ENCODE measurements at places on chromosomes 5 and 9.

GRCh38 chr5:160432196-160432595 is 10.5 kb downstream of the PTTG1 start:
- DNase-seq, result no peak

DNA sequence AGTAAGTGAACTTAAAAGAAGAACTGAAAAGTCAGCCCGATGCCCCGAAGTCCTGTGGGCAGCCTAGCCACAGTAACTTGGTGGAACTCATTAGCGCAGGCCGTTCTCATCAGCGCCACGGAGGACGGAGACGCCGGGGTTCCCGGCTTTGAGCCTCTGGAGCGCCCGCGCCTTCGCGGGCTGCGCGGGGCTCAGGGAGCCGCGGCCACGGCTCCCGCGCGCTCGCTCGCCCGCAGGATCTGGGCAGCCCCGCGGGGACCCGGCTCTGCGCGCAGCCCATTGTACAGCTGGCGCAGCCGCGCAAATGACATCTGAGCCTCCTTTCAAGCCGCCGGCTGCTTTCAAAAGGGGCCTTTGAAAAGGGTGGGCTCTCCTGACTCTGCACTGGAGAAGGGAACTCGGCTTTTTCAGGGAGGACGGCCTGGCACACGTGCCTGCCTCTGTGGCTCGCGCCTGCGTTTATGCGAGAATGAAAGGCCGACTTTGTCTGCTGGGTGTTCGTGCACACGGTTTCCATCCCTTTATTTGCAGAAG is 40.7 kb downstream of the TLR4 start:
- DNase-seq, result no peak

- DNase-seq, result no peak
These were observed 97.8 kb downstream of the DENND1A start for GRCh38 chr9:123832176-123832575.

- no peak for DNase-seq
These were observed 1853.8 kb downstream of the EFNA5 start for GRCh38 chr5:105816961-105817360.

DNA sequence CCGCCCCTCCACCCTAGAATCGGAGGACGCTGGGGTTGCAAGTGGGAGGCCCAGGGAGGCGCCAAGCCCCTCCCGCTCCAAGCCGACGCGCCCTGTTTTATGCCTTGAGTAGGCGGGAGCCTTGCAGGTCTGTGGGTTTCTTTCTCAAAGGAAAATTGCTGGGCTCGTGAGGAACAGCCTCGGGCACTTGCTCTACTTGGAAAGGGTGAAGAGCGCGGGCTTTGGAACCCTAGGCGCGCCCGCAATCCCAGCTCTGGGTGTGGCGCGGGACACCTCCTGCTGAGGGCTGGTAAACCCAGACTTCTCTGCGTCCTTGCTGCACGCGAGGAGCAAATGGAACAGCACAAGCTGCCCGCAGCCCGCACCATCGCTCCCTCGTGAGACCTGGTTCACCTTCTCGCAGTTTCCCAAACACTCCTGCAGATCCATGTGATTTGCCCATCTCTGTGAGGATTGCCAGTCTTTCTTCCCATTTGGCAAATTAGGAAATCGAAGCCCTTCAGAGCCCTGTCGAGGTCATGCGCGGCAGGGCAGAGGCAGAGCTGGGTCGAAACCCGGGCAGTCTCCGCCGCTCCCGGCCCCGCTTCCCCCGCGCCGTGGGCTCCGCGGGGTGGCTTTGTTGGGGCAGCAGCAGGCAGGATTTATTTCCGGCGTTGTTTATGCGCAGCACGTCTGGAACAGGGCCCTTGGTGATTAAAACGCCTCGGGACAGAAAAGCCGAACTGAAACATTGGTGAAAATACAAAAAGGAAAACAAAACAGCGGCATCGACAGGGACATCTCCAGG is 98.4 kb upstream of the CPLX2 start:
- no peak for DNase-seq

DNA sequence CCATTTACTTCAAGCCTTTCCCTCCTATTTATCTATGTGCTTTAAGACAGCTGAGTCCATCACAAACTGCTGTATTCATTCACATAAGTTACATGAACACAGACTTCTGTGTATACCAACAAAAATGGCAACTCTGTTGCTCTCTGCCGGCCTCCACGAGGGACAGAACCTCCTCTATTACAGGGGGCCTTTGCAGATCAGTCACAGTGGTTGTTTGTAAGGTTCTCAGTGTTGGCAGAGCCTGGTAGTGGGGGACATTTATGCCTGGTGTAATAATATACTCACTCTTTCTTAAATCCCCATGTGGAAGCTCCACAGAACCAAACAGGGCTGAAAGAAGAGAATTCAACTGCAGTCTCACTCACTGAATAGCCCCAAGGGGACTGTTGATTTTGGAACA is 76.5 kb downstream of the SLC1A1 start:
- no peak for DNase-seq

DNA sequence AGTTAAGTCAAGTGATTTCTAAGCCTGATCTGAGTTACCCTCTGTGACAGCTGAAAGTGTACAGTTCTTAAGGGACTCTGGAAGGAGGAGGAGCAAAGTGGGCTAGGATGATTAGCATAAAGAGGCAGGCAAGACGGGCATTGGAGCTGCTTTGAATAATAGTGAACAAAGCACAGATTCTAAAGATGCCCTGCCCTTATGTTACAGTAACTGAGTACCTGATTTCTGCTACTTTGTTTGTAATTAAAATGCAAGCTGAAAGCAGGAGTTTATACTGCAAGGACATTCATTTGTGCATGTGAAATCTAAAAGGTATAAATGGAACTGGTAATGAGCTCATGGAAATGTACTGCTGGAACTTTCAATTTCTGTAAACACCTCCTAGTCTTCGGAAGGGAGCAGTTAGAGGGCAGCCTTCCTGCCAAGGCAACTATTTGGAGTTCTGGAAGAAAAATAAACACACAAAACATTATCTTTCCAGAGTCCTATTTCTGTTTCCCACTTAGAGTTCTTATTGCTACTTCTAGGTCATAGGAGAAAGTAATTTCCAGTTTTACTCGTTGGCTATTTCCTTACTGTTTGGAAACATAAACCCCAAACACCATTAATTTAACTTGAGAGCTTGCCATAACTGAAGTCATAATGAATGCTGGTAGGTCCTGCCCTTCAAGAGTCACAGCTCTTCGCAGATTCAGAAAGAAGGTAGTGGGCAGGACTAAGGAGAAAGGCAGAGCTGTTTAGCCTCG is at the start of gene RANBP3L:
Gene RANBP3L, minus strand, starts transcription at position 45 of the 746 bp plus-strand sequence. CDS start 486 bp downstream, outside the sequence.
- no peak for DNase-seq

DNA sequence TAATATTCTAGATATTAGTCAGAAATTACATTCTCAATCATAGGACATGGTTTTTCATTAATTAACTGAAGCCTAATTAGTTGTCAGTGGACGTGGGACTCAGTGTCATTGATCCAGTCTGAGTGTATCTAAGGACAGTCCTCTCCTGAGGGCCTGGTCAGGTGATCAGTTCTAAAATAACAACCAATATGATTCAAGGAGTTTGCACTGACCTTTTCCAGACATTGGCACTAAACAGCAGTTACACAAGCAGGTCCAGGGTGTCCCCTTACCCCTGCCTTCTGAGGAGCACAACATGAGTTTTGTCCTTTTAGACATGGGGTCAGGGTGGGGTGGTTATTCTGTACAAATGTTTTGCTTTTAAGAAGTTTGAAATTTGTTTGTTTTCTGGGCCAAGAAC is 97.8 kb downstream of the CMYA5 start:
- DNase-seq, result no peak

GRCh38 chr9:33867747-33868439 is 50.9 kb downstream of the UBE2R2 start:
- DNase-seq, result no peak

GRCh38 chr5:159340511-159340910 is 10.2 kb upstream of the IL12B start:
- DNase-seq, result peak; percentile 34

DNA sequence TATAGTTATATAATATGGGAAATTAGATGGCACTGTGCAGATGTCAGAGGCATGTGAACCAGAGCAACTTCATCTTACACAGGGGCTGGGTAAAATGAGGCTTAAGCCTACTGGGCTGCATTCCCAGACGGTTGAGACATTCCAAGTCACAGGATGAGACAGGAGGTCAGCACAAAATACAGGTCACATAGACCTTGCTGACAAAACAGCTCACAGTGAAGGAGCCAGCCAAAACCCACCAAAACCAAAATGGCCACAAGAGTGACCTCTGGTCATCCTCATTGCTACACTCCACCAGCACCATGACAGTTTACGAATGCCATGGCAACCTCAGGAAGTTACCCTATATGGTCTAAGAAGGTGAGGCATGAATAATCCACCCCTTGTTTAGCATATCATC is 479.4 kb downstream of the TLR4 start:
- DNase-seq, result no peak

Data from CD4-positive, alpha-beta T cell treated with Interleukin-17A for 1 hour (primary cell).